ENCODE measurements at places on chromosomes 6 and 20.

DNA sequence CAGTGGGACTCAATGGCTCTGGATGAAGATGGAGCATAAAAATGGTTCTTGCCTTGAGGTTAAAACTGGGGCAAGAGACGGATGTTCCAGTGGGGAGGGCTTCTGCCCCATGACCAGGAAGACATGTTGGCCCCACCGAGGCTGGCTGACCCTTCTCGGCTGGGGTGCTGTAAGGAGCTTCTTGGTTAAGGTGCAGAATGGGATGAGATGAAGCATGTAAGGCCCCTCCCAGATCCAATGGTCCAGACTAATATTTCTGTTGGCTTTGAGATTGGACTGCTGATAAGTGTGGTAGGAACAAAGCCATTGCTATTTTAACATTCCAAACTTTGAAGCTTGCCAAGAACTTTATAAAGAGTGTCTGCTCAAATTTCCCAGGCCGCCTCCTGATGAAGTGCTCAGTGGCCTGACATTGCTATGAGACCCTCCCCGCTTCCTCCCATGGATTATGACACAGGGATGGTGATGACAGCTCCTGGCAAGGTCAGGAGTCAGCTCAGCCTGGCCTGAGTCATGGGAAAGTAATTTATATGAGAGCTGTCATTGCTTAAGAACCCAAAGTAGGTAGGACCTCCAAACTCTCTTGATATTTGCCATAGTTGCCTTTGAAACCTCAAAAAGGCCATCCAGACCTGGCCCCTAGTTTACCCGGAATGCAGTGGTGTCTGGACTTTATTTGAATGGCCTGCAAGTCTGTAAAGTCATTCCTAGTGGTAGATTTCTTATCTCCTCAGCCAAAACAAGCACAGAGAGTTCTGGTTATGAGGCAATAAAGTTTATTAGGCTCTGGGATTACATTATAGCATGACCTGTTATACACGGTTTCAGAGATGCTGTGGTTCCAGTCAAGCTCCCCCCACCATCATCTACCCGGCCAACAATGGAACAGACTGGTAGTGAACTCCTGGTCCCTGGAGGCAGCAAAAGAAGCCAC lies 55.2 kb downstream of the TGM2 start:
- DNase-seq, result no peak

DNA sequence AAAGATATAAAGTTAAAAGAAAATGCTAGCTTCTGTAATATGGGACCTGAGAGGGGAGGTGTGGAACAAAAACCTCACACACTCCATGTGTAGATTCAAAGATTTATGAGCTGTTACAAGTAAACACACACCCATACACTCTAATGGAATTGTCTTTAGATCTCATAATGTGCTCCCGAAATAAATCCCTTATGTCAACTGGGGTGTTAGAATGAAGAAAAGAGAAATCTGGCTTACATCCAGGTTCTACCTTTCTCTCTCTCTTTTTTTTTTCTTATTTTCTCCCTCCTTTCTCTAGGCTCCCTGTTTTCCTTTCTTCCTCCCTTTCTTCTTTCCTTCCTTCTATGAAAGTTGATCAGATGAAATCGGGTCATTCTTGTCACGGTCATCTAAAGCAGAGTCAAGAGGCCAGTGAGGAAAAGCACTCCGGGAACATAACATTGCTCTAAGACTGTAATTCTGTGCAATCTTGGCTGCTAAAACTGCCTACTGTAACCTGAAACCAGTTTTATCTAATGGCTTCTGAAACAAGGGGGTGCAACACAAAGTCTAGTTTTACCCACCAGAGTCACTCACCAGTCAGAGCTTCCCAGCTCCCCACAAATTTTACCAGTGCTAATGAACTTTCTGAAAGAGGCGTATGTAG lies 68.3 kb upstream of the BTBD3 start:
- no peak for DNase-seq

DNA sequence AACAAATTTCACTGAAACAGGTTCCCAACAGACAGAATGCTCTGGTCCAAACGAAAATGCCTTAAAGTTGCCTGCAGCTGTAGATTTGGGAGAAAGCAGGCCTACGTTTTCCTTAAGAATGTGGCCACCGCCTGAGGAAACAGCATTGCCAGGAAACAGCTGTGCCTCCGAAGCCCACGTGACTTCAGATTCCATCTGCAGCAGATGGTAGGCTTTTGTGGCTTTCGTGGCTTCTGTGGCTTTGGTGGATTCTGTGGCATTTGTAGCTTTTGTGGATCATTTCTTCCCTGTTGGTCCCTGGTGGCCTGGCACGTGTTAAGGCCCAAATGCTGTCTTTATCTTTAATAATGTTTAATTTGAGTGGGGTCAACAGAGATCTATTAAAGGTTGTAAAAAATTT lies 222.9 kb downstream of the TTLL2 start:
- peak; percentile 29 for DNase-seq

DNA sequence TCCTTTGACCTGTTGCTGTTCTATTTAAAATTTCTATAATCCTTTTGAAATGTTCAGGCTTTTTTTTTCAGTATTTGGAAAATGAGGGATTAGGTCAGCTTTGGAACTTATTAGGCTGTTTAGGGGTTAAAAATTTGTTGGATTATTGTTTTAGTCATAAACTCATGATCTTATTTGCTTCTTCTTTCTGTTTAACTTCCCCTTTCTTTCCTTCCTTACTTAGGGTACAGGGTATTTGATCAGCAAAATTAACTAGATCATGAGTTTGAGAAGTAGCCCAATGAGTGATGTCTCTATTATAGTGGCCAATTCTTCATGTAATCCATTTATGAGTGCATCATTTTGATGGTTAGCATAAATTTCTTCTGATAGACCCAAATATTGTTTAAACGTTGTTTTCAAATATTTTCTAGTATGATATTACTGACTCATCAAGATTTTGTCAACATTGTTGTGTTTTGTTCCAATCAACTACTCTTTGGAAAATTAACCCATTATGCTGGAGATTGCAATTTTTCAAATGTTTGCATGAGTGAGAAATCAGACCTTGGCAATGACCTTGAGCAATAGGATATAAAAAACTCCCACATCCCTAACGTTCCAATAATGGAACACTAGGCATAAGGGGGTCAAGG lies 94.4 kb downstream of the OTOR start:
- no peak for DNase-seq

DNA sequence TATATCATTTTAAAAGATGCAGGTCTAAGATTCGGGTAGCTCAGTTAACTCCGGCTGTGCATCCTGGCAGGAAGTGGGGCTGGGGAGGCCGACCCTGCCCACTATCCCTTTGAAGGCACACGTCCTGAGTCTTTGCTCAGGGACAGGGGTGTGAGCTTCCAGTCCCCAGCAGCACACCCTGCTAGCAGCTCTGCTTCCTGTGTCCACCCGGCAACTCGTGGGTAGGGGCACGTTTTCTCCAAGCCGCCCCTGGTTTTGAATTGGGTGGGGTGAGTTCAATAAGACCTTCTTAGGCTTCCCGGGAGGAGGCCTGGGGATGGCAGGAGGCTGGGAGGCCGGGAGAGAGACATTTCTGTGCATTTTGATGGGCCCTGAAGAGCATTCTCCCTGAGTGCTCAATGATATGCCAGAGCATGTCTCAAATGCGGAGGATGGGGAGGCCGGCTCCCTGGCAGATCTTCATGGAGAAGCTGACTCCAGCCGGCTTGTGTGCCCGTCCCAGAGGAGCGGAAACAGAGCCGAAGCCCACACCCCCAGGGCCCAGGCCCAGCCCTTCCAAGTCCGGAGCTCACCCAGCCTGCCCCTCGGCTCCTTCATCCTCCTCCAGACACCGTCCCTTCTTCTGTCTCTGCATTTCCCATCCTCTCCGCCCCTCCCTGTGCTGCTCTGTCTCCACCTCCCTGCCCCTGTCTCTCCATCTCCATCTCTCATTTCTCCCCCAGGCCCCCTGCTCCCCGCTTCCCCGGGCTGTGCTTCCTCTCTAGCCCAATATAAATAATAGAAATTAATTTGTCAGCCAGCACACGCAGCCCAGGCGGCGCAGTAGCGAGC lies 36.3 kb upstream of the ZFAND3 start:
- DNase-seq, result peak; percentile 22

GRCh38 chr6:8110117-8110721 lies 7.9 kb upstream of the EEF1E1 start:
- no peak for DNase-seq

DNA sequence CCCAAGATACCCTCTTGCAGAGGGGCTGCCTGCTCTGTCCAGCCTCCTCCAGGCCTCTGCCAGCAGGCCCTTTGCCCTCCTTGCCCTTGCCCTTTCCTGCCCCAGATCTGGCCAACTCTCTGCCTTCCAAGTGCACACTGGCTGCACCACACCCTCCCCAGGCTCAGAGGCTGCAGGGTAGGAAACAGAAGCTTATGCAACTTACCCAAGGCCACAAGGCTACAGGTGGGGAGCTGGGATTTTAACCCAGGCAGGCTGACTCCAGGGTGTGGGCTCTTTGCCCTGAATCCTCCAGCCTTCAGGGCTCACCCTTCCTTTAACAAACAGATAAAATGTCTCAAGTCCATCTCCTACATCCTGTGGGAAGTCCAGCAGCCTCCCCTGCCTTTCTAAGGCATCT lies 14.5 kb upstream of the TRAF3IP2 start:
- DNase-seq, result no peak

- DNase-seq, result no peak
These were observed 48.3 kb downstream of the OR2B6 start for GRCh38 chr6:28005152-28005890.

- DNase-seq, result no peak
These were observed 56.1 kb downstream of the ADAT2 start for GRCh38 chr6:143394389-143394788.

GRCh38 chr20:23583526-23583925 lies 15.2 kb upstream of the CST9L start:
- no peak for DNase-seq

DNA sequence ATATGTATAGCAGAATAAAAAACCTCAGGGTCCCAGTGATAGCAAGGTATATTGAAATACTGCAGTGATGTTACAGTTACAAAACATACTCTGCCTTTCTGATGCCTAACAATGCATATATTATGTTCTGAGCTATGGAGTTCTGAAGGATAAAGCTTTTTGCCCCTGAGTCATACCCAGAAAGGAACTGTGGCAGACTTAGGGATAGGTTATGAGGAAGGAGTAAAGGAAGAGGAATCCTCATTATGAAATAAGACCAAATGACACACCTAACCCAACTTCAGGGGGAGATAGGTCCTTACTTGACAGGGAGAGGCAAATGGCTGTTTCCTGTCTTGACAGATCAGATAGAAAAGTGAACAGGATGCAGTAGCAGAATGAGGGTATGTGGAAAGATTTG lies 940.6 kb upstream of the FLRT3 start:
- DNase-seq, result no peak

DNA sequence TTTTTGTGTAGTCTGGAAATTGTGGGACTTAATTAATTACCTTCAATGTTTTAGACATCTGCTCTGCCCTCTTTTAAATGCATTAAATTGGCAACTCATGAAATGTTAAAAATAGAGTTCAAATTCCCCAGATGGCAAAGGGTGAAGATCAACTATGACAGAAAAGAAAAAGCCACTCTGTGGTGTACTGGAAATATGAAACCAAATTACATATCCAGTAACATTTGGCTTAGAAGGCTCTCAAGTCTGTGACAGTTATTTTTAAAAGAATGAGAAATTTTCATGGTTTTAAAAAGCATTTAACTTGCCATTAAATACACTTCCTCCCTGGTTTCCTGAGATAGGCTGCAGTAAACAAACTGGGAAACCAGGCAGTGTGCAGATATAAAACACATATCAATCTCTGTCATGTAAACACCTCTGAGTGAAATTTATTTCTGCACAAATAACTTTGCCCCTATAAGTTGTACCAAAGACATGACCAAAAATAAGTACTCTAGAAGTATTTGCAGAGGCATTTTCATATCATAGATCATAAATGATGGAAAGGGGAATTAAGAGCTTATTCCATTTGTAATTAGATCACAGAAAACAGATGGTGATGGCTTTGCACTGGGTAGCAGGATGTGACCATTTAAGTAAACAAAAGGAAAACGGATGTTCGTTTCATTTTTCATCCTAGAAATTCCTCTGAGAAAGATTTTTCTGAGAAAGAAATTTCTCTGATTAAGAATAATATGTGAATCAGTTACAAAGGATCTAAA lies 360.1 kb downstream of the SAMD5 start:
- DNase-seq, result peak; percentile 2

DNA sequence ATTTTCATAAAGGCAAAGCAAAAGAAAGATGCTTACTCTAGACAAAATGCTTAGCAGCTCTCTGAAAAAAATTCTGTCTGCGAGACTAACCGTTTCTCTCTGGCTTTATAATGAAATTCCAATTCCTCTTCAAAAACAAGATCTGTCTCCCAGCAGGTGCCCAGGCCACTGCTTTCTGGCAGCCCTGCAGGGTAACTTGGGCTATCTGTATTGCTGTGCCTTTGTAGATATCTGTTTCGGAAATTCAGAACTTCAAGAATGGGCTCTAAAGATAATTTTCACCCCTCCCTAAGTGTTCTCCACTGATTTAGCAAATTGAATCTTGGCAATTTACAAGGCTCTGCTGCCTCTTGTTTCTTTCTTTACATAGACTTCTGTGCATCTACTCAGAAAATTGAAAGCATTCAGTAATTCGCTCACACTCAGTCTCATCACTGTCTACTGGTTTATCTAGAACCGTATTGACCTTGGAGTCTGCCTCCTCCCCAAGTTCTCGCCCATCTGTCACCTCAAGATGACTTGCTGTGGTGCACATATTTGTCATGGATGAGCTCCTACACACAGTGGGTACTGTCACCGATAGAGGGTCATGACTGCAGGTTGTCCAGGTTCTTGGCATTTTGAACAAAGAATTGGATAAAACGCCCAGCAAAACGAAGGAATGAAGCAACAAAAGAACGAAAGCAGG lies 26.4 kb upstream of the FABP7 start:
- DNase-seq, result no peak

- DNase-seq, result peak; percentile 7
These were observed 42.5 kb downstream of the LYRM2 start for GRCh38 chr6:89596056-89596455.

DNA sequence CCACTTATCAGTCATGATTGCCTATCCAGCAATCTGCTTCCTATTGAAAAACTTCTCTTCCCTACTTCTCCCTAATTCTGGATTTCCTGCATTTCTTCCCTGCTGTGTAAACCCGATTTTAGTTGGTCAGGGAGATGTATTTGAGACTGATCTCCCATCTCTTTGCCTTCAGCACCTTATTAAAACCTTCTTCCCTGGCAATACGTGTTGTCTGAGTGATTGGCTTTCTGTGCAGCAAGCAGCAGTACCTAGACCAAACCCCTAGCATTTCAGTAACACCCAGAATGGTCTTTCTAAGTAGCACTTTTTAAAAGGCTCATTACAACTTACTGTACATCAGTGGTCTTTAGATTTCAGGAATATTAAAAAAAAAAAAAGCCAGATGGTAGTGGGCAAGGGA lies 99.1 kb upstream of the PDE10A start:
- no peak for DNase-seq
